ENCODE measurements at places on chromosomes 11 and 22. TPM values are rescaled to one million over a fixed set of nuclear protein-coding genes. Genes with fewer than 3 reads are reported as not detected.

- DNase-seq = no peak
Measured at GRCh38 chr22:38631724-38632123, 24.5 kb downstream of the FAM227A start.

DNA sequence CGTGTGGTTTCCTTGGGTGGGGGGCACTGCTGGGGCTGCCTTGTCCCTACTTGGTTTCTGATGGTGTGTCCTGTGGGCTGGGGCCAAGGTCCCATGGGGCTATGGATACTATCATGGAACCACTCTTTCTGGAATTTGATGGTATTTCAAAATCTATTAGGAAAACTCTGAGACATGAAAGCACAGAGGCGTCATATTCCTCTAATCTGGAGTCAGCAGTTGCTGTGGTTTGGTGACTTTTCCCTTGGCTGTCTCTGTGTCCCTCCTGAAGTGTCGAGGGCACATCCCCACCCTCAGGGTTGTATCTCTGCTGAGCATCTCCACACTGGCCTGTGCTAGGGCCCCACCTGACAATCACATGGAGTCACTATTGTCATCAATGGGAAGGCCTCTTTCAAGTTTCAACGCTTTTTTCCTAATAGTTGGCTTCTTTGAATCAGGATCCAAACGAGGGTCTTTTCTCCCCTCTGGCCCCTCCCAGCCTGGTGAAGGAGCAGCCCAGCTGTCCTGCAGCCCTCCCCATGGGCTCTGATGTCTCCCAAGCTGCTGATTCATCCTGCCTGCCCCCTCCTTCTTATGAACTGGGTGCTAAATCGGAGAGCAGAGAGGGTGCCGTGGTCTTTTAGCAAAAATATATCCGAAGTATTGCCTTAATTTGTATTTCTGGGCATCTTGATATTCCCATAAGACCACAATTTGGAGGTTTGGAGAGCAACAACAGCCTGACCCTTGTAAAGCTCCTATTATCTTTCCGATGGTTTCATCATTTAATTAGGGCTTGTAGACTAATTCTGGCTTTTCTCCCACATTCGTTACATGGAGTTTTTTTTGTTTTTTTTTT, 38.5 kb downstream of the MED15 start:
- DNase-seq = no peak

DNA sequence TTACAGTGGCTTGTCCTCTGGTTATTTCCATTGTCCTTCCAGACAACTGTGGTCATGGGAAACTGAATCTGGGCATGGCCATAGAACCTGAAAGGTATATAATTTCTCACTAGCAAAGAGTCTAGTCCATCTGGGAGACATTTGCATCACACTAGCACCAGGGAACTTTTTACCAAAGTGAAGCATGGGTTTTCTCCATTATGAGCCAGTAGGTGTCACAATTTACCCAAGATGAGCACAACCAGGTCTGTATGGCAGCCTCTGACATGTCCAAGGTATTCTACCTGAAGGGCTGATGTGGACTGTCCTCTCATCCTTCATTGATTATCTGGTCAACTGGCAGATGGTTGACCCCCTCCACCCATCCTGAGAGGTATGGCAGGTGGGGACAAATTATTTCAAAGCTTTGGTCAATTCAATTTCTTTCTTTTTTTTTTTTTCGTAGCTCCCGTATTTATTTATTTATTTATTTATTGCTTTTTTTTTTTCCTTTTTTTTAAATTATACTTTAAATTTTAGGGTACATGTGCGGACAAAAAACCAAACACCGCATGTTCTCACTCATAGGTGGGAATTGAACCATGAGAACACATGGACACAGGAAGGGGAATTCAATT, 425.9 kb downstream of the TMEM135 start:
- DNase-seq = no peak

The AMOTL1 gene
- polyA plus RNA-seq = 58.7 TPM
